ENCODE measurements at places on chromosomes 5 and 9.

DNA sequence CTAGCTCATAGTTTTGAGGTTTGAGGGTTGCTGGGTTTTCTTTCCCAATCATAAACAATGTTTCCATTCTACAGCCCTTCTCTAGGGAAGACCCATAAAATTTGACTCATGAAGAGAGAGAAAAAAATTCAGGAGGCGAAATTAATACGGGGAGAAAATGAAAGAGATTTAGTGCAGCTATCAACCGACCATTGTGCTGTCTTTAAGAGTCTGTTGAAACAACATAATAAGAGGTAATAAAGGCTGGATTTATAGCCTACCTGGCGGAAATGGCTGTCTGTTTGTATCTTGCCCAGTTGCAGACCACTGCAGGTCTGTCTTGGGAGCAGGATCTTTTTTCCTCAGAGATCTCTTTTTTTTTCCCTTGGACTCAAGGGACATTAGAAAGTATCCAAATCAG lies 66.9 kb downstream of the TLR4 start:
- no peak for DNase-seq

GRCh38 chr5:135178476-135179155 lies 144.6 kb upstream of the PITX1 start:
- no peak for DNase-seq

DNA sequence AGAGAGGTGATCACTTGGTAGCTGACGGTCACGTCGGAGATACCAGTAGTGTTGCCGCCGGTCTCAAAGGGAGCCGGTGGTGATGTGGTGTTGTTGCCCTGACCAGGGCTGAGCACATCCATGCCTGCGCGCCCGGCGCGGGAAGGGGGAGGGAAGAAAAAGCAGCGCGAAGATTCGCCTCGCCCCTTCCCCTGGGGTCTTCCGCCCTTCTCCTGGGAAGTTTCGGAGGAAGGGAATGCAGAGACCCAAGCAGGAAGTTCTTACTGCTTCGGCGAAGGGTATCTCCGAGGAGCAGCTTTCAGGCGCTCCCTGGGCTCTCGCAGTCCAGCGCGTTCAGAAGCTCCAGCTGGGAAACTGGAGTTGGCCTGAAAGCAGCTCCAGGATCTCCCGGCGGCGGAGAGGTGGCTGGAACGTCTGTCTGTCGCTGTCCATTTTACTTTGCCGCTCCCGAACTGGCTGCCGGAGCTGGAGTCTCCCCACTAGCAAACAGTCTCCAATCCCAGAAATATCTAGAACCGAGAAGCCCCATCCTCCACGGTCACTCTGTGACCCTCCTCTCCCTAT lies 565 bp downstream of the HTR1A start:
- no peak for DNase-seq

- no peak for DNase-seq
Measured at GRCh38 chr9:111831371-111832108, 36.8 kb upstream of the SHOC1 start.

DNA sequence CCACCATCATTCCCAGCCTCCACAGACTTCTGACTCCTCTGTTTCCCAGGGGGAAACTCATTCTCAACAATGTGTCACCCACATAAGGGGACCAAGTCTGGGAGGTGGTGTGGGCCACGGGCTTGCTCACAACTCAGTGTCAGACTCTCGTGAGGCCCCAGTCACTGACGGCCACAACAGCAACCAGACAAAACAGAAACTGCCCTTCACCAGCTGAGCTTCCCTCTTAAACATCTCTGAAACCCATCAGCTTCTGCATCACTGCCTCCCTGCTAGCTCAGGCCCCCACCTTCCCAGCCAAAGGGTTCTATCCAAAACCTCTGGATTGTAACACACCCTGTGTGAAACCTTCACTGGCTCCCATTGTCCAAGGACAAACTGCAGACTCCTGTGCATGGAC lies 273.4 kb downstream of the CDK5RAP2 start:
- DNase-seq = no peak

GRCh38 chr9:97525451-97525850 lies 24.0 kb downstream of the TMOD1 start:
- no peak for DNase-seq

Measured in AG04450 (cell line).